ENCODE measurements at places on chromosomes 1 and 21.

GRCh38 chr1:7313826-7314225, 457.3 kb upstream of the VAMP3 start:
- H3K27ac ChIP-seq, result no peak overlapping the region
- no peak overlapping the region for H3K4me3 ChIP-seq
- H3K4me1 ChIP-seq, result no peaks in the 10 kb centered on the region
- peaks cover 15% of the 10 kb centered on the region for H3K27me3 ChIP-seq

DNA sequence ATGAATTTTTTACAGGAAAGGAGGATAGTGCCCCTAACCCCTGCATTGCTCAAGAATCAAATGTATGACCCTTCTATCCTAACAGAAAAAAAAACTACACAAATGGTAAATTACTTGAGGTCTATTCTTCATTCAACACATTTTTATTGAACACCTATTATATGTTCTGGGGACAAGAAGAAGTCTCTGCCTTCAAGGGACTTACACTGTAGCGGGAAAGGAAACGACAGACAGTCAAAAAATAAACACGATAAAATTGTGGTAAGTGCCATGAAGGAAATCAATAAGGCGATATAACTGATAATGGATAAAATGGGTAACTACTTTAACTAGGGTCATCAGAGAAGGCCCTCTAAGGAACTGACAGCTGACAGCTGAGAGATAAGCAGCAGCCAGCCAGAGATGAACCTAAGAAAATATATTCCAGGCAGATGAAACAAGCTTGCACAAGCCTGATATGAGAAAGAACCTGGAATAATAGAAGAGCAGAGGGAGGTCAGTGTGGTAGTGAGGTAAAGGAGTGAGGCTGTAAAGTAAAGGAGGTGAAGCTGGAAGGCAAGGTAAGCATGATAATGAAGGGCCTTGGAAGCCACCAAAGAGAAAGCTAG, 66.4 kb downstream of the PHTF1 start:
- H3K4me3 ChIP-seq, result no peak overlapping the region
- no peaks in the 10 kb centered on the region for H3K4me1 ChIP-seq
- no peaks in the 10 kb centered on the region for H3K27me3 ChIP-seq

DNA sequence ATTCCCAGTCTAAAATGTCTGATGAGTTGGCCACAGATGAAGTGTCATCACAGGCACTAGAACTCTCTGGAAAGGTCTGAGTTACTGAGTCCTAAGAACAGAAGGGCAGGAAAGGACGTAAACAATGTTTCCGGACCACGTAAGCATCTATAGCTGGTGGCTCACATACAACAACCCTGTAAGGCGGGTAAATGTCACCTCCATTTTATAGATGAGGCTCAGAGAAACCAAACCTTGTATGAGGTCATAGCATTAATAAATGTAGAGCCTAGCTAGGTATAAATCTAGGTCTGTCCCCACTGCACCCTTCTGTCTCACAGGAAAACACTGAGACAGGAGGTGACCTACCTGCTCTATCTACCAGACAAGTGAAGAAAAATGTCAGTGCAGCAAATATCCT, 86.6 kb downstream of the CSMD2 start:
- H3K27me3 ChIP-seq, result peaks cover 6% of the 10 kb centered on the region
- no peaks in the 10 kb centered on the region for H3K36me3 ChIP-seq
- H3K4me1 ChIP-seq, result no peaks in the 10 kb centered on the region
- H3K27ac ChIP-seq, result no peak overlapping the region
- no peak overlapping the region for H3K4me3 ChIP-seq
- DNase-seq, result no peak

- H3K27ac ChIP-seq, result no peak overlapping the region
- no peak for DNase-seq
- H3K4me1 ChIP-seq, result no peaks in the 10 kb centered on the region
- no peaks in the 10 kb centered on the region for H3K36me3 ChIP-seq
- H3K4me3 ChIP-seq, result no peak overlapping the region
Observed at GRCh38 chr1:107405236-107405635, 264.4 kb downstream of the NTNG1 start.

- H3K27me3 ChIP-seq, result no peaks in the 10 kb centered on the region
- no peak overlapping the region for H3K4me3 ChIP-seq
- no peaks in the 10 kb centered on the region for H3K36me3 ChIP-seq
Observed at GRCh38 chr1:43220905-43221778, 48.6 kb upstream of the TMEM125 start.

- no peak overlapping the region for H3K4me3 ChIP-seq
- no peaks in the 10 kb centered on the region for H3K36me3 ChIP-seq
- no peak for DNase-seq
- H3K4me1 ChIP-seq, result peaks cover 20% of the 10 kb centered on the region
Observed at GRCh38 chr1:109258481-109259466, 9.4 kb downstream of the CELSR2 start.

DNA sequence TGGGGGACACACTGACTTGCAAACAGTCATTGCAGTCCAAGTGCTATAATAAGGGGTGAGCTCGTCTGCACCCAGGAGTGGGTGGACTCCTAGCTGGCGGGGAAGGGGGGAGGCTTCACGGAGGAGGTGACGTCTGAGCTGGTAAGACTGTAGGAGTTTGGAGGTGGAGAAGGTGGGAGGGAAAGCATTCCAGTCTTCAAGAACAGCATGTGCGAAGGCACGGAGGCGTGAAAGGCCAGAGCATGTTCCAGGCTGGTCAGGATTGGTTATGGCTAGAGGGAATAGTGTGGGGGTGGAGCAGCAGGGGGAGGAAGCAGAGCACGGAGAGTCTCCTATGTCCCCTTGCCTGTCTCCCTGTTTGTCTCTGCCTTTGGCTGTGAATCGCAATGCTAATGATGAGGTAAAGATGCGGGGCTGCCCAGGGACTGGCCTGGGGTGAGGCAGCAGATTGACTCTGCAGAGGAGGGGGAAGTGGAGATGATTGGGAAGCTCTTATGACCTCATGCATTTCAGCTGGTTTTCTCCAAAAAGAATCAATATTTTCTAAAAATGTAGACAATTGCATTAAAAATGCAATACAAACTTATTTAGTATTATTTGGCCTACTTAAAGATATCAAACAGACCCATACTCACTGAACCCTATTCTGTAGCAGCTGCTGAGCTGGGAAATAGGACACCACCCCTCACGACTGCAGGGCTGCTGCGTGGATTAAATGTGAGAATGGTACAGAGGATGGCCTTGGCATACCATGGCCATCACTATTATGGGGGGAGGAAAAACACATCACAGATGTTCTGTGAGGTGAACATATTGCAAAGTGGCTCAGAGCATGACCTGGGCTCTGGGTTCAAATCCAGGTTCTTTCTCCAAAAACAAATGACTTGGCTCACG, 2.6 kb upstream of the ZNF436 start:
- peaks cover 26% of the 10 kb centered on the region for H3K4me1 ChIP-seq
- H3K4me3 ChIP-seq, result no peak overlapping the region
- H3K36me3 ChIP-seq, result no peaks in the 10 kb centered on the region
- H3K27me3 ChIP-seq, result no peaks in the 10 kb centered on the region

GRCh38 chr1:20660363-20660762, 806 bp downstream of the DDOST start:
- H3K27ac ChIP-seq, result peak overlapping the region; percentile 99
- peak overlapping the region; percentile 98 for H3K4me3 ChIP-seq
- peaks cover 2% of the 10 kb centered on the region for H3K36me3 ChIP-seq
- DNase-seq, result no peak
- peaks cover 54% of the 10 kb centered on the region for H3K4me1 ChIP-seq

- no peak overlapping the region for H3K4me3 ChIP-seq
- no peak for DNase-seq
- H3K4me1 ChIP-seq, result no peaks in the 10 kb centered on the region
- peaks cover 6% of the 10 kb centered on the region for H3K27me3 ChIP-seq
Observed at GRCh38 chr1:17791055-17791390, 35.9 kb downstream of the ACTL8 start.

GRCh38 chr1:110056285-110056683, 14.2 kb downstream of the ALX3 start:
- H3K27ac ChIP-seq, result no peak overlapping the region
- H3K4me3 ChIP-seq, result no peak overlapping the region
- peaks cover 11% of the 10 kb centered on the region for H3K4me1 ChIP-seq

DNA sequence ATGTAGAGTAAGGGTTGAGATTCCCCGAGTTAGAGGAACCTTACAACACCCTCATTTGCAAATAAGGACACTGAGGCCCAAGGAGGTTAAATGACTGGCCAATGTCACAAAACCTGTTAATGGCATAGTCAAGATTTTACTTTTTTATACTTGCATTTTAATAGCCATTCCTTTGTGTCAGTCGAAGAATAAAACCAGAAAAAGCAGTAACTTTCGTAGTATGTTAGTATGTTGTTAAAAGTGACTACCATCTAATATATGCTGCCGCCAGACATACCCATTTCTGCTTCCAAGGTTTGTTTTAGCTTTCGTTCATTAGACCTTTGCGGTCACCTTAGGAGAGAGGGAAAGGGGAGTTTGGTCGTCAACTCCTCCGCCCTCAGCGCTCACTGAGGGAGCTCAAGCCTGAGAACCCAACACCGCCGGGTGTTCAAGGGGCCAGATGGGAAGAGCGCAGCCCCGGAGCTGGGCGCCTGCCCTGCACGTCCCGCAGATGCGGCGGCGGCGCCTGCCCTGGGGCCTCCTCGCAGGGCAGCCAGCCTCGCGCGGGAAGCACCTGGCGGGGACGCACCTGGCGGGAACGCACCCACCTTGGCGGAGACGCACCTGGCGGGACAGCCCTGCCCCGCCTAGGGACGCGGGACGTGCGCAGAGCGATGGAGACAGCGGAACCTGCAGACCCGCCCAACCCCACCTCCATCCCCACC, 466 bp downstream of the VPS26C start:
- no peaks in the 10 kb centered on the region for H3K27me3 ChIP-seq
- no peak for DNase-seq
- peak overlapping the region; percentile 99 for H3K27ac ChIP-seq
- H3K4me1 ChIP-seq, result peaks cover 24% of the 10 kb centered on the region
- peak overlapping the region; percentile 99 for H3K4me3 ChIP-seq

- H3K4me3 ChIP-seq, result no peak overlapping the region
- peaks cover 6% of the 10 kb centered on the region for H3K27me3 ChIP-seq
- H3K4me1 ChIP-seq, result no peaks in the 10 kb centered on the region
- H3K36me3 ChIP-seq, result no peaks in the 10 kb centered on the region
- no peak for DNase-seq
Observed at GRCh38 chr1:206001476-206001888, 1.7 kb downstream of the RAB7B start.

GRCh38 chr1:52574594-52574993, 21.7 kb upstream of the TUT4 start:
- DNase-seq, result no peak
- H3K27ac ChIP-seq, result no peak overlapping the region
- H3K4me3 ChIP-seq, result no peak overlapping the region
- no peaks in the 10 kb centered on the region for H3K36me3 ChIP-seq
- peaks cover 12% of the 10 kb centered on the region for H3K4me1 ChIP-seq

DNA sequence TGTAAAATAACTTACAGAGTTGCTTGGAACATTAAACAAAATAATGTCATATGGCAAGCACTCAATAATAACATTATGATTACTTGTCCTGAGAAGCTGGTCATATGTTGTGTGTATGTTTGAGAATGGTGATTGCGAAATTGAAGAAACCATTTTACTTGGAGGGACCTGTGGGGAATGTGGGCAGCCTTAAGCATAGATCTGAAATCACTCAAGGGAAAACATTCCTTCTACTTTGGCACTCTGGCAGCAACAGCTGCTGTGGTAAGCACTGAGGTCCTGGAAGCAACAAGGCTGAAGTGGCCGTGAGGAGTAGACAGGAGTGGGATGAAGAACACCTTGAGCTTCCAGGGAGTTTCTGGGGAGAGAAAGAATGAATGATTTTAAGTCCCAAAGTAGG, 165.4 kb upstream of the ADAMTS5 start:
- no peaks in the 10 kb centered on the region for H3K4me1 ChIP-seq
- DNase-seq, result no peak
- H3K27ac ChIP-seq, result no peak overlapping the region
- H3K36me3 ChIP-seq, result no peaks in the 10 kb centered on the region
- H3K4me3 ChIP-seq, result no peak overlapping the region

GRCh38 chr21:42027822-42028765, 17.9 kb upstream of the ZBTB21 start:
- peak overlapping the region; percentile 22 for H3K27ac ChIP-seq
- H3K27me3 ChIP-seq, result no peaks in the 10 kb centered on the region
- no peak for DNase-seq

GRCh38 chr1:155241069-155241679, 14.1 kb downstream of the ENTREP3 start:
- peaks cover 34% of the 10 kb centered on the region for H3K4me1 ChIP-seq
- no peaks in the 10 kb centered on the region for H3K36me3 ChIP-seq
- DNase-seq, result peak; percentile 73

DNA sequence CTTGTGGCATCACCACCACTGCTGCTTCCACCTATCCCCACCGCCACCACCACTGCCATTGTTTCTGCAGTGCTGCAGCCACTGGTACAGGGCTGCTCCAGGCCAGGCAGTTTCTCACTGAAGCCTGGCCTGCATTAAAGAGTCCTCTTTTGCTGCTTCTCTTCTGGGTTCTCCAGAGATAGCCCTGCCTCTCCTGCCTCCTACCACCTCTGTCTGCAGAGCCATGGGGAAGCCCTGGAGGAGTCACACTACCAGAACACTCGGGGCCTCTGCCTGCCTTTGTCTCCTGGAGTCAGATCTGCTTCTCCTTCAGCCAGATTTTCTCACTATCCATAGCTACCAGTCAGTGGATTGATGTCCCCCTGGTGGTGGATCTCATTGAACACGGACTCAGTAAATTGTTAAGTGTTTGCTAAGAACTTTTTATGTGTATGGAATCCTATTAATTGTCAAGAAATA, 37.7 kb upstream of the DDAH1 start:
- H3K4me1 ChIP-seq, result no peaks in the 10 kb centered on the region
- H3K27me3 ChIP-seq, result peaks cover 20% of the 10 kb centered on the region
- DNase-seq, result no peak
- no peak overlapping the region for H3K27ac ChIP-seq
- no peak overlapping the region for H3K4me3 ChIP-seq

DNA sequence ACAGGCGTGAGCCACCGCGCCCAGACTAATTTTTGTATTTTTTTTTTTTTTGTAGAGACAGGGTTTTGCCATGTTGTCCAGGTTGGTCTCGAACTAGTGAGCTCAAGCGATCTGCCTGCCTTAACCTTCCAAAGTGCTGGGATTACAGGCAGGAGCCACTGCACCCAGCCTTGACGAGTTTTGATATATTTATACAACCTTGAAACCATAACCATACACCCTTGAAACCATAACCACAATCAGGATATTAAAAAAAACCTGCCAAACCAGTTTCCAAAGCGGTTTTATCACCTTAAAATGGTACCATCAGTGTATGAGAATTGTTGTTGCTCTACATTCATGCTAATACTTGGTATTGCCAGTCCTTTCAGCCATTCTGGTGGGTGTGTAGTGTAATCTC, 3.7 kb upstream of the PHACTR4 start:
- no peaks in the 10 kb centered on the region for H3K36me3 ChIP-seq
- H3K4me1 ChIP-seq, result peaks cover 19% of the 10 kb centered on the region
- DNase-seq, result no peak
- no peak overlapping the region for H3K27ac ChIP-seq
- H3K4me3 ChIP-seq, result no peak overlapping the region
- H3K27me3 ChIP-seq, result no peaks in the 10 kb centered on the region

GRCh38 chr1:112563341-112563740, 54.6 kb downstream of the WNT2B start:
- no peaks in the 10 kb centered on the region for H3K36me3 ChIP-seq
- H3K27me3 ChIP-seq, result no peaks in the 10 kb centered on the region
- no peak overlapping the region for H3K27ac ChIP-seq
- H3K4me3 ChIP-seq, result no peak overlapping the region

- no peaks in the 10 kb centered on the region for H3K36me3 ChIP-seq
- H3K27ac ChIP-seq, result no peak overlapping the region
- peak; percentile 44 for DNase-seq
- no peak overlapping the region for H3K4me3 ChIP-seq
Observed at GRCh38 chr1:9400425-9401079, 107.9 kb downstream of the SPSB1 start.

GRCh38 chr1:221013691-221014660, 134.7 kb downstream of the HLX start:
- H3K27ac ChIP-seq, result no peak overlapping the region
- no peaks in the 10 kb centered on the region for H3K4me1 ChIP-seq
- peaks cover 12% of the 10 kb centered on the region for H3K27me3 ChIP-seq
- no peak overlapping the region for H3K4me3 ChIP-seq
- H3K36me3 ChIP-seq, result no peaks in the 10 kb centered on the region
- no peak for DNase-seq
